GM23338 (cell line): ENCODE measurements at places on chromosomes 2 and 18. TPM values are rescaled to one million over a fixed set of nuclear protein-coding genes. Genes with fewer than 3 reads are reported as not detected.

COL6A3 gene
- 7.3 and 8.7 TPM in 2 replicates for total RNA-seq

DLGAP1 gene
- total RNA-seq: 48.5 and 59.5 TPM in 2 replicates

ZNF892 gene
- total RNA-seq: 13.3 and 17.9 TPM in 2 replicates

SPP2 gene
- not detected in 2 replicates for total RNA-seq

CFAP53 gene
- total RNA-seq: not detected in 2 replicates

GRCh38 chr2:221210686-221211085, 361.4 kb downstream of the EPHA4 start:
- DNase-seq: no peak
- H3K4me1 ChIP-seq: no peaks in the 10 kb centered on the region
- no peak overlapping the region for H3K27ac ChIP-seq
- no peaks in the 10 kb centered on the region for H3K36me3 ChIP-seq
- no peak overlapping the region for H3K4me3 ChIP-seq
- no peaks in the 10 kb centered on the region for H3K27me3 ChIP-seq

DNA sequence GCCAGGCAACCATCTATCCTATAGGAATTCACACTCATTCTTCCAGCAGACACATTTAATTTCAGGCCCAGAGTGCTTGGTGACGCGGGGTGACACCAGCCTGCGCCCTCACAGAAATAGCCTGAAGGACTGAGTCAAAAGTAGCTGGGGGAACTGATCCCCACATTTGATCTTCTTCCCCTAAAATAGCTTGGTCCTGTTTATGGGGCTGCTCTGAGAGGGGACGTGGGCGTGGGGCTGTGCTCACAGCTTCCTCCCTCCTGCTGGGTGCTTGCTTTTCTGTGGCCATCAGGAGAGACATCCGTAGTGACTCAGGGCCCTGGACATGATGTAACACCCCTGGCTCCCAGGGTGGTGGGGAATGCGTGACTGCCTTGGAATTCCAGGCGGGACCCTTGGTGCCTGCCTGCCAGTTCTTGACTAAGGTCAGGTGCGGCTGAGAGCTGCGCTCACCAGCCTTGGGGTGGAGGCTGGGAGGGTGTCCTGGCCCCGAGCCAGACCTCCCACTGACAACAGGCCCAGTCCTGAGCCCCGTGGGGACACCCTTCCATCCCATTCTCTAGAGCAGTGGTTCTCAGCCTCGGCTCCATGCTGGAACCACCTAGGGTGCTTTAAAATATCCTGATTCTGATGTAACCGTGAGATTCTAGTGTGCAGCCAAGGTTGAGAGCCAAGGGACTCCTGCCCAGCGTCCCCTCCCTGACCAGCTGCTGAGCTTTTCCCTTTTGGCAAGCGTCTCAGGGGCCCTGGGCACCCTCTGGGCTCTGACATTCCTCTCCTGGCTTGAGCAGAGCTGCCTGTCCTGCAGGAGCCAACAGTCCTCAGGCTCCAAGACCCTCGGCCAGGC, 47.4 kb upstream of the SMAD7 start:
- H3K4me1 ChIP-seq: peaks cover 13% of the 10 kb centered on the region
- no peak overlapping the region for H3K4me3 ChIP-seq
- no peaks in the 10 kb centered on the region for H3K36me3 ChIP-seq
- peak; percentile 72 for DNase-seq
- H3K27me3 ChIP-seq: no peaks in the 10 kb centered on the region

GRCh38 chr2:118554616-118555015, 292.8 kb downstream of the EN1 start:
- no peak overlapping the region for H3K4me3 ChIP-seq
- no peak for DNase-seq
- no peaks in the 10 kb centered on the region for H3K27me3 ChIP-seq
- H3K4me1 ChIP-seq: no peaks in the 10 kb centered on the region
- H3K27ac ChIP-seq: no peak overlapping the region

DNA sequence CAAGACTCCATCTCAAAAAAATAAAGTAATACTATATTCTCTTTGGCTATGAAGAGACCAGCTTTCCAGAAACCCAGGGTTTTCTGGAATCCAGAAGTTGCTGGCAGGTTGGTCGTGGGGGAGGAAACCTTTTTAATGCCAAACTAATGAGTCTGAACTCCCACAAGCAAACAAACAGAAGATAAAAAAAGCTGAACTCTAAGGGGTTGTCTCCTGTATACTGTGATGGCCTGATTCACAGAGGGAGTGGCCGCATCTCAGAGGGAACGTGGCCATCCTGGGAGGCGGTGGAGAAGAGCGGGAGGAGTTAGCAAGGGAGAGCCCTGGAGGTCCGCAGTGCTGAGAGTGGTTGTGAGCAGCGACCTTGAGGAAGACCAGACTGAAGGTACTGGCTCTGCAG, 36.1 kb downstream of the LIMS1 start:
- peaks cover 21% of the 10 kb centered on the region for H3K4me1 ChIP-seq
- H3K27ac ChIP-seq: no peak overlapping the region
- DNase-seq: no peak
- H3K4me3 ChIP-seq: no peak overlapping the region

- H3K4me1 ChIP-seq: no peaks in the 10 kb centered on the region; the same call in 1 of the 2 replicates
- no peak overlapping the region for H3K27ac ChIP-seq
- no peaks in the 10 kb centered on the region for H3K36me3 ChIP-seq
- DNase-seq: no peak
Measured at GRCh38 chr18:67483237-67483636, 33.3 kb downstream of the DSEL start.

GRCh38 chr2:71948781-71949536, 198.7 kb downstream of the CYP26B1 start:
- no peak for DNase-seq
- H3K27ac ChIP-seq: no peak overlapping the region
- no peaks in the 10 kb centered on the region for H3K36me3 ChIP-seq
- no peak overlapping the region for H3K4me3 ChIP-seq
- no peaks in the 10 kb centered on the region for H3K4me1 ChIP-seq
- H3K27me3 ChIP-seq: no peaks in the 10 kb centered on the region

DNA sequence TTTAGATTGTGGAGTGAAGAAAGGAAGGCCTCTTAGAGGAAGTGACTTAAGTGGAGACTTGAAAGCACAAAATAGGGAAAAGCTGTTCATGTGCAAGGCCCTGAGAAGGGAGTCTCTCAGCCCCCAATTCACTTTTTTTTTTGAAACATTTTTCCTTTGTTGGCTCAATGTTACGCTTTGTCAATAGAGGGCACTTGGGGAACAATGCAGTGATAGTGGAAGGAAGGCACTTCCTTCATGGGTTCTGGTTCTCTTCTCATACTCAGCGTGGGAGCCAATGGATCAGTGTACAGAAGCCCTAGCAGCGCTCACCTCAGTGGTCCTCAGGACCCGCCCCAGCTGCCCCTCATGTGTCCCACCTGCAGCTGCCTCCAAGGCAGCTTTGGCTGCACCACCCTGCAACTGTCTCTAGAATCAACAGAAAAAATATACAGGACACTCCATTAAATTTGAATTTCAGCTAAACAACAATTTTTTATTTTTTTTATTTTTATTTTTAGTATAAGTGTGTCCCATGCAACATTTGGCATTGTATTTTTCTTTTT, 8.6 kb upstream of the C2orf42 start:
- no peaks in the 10 kb centered on the region for H3K4me1 ChIP-seq
- H3K4me3 ChIP-seq: no peak overlapping the region
- no peak for DNase-seq
- no peaks in the 10 kb centered on the region for H3K36me3 ChIP-seq
- no peak overlapping the region for H3K27ac ChIP-seq
- H3K27me3 ChIP-seq: no peaks in the 10 kb centered on the region

DNA sequence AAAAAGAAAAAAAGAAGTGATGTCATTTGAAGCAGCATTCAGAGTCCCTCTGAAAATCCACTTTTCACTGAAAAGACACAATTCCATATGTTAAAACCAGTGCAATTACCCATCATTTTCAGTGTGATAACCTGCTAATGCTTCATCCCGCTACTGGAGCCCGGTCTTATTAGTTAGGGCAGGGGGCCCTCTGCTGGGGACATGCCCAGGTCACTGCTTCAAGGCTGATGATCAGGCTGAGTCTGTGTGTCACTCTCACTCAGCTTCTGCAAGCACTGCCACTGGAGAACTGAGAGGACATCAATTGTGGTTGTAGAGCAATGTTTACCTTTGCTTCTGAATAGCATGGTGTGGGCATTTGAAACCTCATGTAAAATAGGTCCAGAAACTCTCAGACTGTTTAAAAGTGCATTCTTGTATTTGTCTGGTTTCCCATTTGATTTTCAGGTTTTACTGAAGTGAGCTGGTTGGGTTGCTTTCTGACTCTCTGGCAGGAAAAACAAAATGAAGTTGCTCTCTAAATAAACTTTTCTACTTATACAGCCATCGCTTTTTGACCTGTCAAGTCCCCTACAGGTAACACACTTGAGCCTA, 49.2 kb upstream of the NXPH2 start:
- H3K4me1 ChIP-seq: no peaks in the 10 kb centered on the region

DNA sequence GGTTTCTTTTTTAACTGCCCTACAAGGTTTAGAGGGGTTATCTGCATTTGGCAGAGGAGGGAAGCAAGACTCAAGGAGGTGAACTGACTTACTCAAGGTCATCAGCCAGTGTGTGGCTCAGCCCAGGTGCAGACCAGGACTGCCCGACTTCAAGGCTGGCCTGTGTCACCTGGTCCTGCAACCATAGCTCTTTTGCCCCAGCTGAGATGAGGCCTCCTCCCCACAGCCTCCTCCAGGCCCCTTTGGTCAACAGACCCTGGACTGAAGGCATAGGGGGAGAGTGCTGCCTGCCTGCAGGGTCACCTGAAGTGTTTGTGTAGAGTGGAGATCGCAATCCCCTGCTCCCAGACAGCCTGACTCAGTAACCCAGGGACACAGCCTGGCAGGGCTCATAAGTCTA, 168.5 kb upstream of the GLI2 start:
- no peak for DNase-seq
- H3K27ac ChIP-seq: no peak overlapping the region
- no peaks in the 10 kb centered on the region for H3K27me3 ChIP-seq

DNA sequence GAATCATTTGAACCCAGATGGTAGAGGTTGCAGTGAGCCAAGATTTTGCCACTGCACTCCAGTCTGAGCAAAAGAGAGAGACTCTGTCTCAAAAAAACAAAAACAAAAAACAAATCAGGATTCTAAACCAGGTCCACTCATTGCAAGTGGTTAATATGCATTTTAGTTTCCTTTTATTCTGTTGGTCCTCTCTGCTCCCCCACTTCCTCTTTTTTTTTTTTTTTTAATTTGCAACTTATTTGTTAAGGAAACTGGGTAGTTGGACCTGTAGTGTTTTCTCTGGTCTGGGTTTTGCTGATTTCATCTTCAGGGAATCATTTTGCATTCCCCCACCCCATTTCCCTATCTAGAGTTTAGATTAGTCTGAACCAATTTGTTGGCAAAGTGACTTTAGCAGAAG, 14.0 kb downstream of the FER1L5 start:
- no peaks in the 10 kb centered on the region for H3K27me3 ChIP-seq
- no peaks in the 10 kb centered on the region; the same call in 1 of the 2 replicates for H3K4me1 ChIP-seq
- DNase-seq: no peak
- H3K36me3 ChIP-seq: no peaks in the 10 kb centered on the region
- no peak overlapping the region for H3K27ac ChIP-seq

GRCh38 chr2:12890481-12890991, 173.8 kb downstream of the TRIB2 start:
- H3K4me1 ChIP-seq: peaks cover 5% of the 10 kb centered on the region
- H3K36me3 ChIP-seq: no peaks in the 10 kb centered on the region
- no peak for DNase-seq
- H3K27me3 ChIP-seq: no peaks in the 10 kb centered on the region

DNA sequence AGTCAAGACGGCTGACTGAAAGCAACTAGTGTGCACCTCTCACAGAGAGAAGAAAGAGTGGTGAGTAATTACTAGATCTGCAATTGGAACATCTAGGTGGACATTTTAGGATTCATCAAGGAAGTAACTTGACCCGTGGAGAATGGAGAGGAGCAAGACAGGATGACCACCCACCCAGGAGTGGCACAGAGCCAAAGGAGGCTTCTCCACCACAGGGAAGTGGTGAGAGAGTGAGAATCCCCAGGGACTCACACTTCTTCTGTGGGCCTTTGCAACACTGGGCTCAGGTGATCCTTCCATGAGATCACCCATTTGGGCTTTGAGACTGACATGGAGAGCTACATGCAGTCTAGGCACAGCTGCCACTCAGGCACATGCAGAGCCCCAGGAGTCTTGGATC, 132.8 kb upstream of the GALNT5 start:
- H3K36me3 ChIP-seq: no peaks in the 10 kb centered on the region
- H3K4me3 ChIP-seq: no peak overlapping the region
- no peak overlapping the region for H3K27ac ChIP-seq

- no peaks in the 10 kb centered on the region for H3K27me3 ChIP-seq
- H3K36me3 ChIP-seq: no peaks in the 10 kb centered on the region
- no peaks in the 10 kb centered on the region for H3K4me1 ChIP-seq
- no peak for DNase-seq
Measured at GRCh38 chr2:228763379-228763981, 507.6 kb downstream of the PID1 start.

DNA sequence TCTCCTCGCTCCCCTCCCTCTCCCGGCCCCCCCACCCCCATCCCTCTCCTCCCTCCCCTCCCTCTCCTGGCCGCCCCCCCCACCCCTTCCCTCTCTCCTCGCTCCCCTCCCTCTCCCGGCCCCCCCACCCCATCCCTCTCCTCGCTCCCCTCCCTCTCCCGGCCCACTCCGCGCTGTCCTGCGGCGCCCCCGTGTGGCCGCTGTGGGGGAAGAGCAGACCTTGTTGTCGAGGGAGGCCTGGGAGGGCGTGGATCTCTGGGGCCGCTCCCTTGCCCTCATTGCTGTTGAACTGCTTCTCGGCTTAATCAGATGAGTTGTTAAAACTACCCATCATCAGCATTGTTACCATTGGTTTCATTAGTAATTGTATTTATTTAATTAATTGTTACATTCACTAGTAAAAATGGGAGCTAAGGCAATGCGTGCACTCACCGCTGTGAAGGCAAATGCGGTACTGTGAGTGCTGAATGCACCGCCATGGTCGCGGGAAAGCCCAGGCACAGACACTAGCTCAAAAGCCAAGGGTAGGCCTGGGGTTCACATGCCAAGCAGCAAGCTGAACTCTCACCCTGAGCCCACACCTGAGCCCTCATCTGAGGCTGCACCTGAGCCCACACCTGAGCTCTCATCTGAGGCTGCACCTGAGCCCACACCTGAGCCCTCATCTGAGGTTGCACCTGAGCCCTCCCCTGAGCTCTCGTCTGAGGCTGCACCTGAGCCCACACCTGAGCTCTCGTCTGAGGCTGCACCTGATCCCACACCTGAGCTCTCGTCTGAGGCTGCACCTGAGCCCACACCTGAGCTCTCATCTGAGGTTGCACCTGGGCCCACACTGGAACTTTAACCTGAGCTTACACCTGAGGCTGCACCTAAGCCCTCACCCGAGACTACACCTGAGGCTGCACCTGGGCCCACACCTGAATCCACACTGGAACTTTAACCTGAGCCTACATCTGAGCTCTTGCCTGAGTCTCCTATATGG, 8.8 kb downstream of the RTP5 start:
- H3K4me1 ChIP-seq: peaks cover 21% of the 10 kb centered on the region
- no peak overlapping the region for H3K27ac ChIP-seq
- H3K4me3 ChIP-seq: peak overlapping the region; percentile 41; the same call in 1 of the 2 replicates
- peak; percentile 84 for DNase-seq
- H3K36me3 ChIP-seq: no peaks in the 10 kb centered on the region
